ENCODE measurements at places on chromosomes 3 and 15.
A peak's percentile ranks its signal among the peaks of the same experiment; 100 is the strongest.

- DNase-seq, result peak; percentile 72
These were observed 105.3 kb downstream of the CD47 start for GRCh38 chr3:107985496-107985895.

DNA sequence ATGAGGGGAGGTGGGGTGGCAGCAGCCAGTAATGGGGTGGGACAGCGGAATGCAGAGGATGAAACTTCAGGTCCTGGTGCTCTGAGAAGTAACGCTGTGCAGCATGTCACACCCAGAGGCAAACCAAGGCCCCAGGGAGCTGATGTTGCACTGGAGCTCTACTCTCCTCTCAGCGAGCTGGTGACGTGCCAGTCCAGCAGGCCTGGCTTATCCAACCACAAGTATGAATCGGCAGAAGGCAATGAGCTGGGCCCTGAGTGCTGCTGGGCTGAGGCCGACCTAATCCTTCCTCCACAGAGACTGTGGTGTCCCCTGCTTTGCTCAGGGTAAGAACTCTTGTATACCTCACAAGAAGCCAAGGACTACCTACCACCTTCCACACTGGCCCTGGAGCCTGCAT is 30.5 kb downstream of the CD86 start:
- no peak for DNase-seq

- no peak for DNase-seq
These were observed 105.9 kb downstream of the OTOL1 start for GRCh38 chr3:161602475-161602874.

GRCh38 chr3:127858521-127858920 is 36.2 kb upstream of the MGLL start:
- no peak for DNase-seq

DNA sequence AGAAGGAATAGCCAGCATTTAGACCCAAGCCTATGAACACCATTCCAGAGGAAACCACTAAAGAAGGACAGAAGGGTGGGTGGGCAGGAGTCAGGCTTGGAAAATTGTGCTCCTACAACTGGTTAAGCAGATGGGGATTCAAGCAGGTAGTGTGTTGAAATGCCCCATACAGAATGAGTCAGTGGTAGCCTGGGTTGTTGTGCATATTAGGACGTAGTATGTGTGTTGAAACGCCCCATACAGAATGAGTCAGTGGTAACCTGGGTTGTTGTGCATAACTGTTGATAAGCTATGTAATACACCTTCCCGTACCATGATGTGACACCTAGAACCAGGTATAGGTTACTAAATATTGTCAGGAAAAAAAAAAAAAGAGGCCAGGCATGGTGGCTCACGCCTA is 34.0 kb downstream of the MINDY4B start:
- DNase-seq, result peak; percentile 78

DNA sequence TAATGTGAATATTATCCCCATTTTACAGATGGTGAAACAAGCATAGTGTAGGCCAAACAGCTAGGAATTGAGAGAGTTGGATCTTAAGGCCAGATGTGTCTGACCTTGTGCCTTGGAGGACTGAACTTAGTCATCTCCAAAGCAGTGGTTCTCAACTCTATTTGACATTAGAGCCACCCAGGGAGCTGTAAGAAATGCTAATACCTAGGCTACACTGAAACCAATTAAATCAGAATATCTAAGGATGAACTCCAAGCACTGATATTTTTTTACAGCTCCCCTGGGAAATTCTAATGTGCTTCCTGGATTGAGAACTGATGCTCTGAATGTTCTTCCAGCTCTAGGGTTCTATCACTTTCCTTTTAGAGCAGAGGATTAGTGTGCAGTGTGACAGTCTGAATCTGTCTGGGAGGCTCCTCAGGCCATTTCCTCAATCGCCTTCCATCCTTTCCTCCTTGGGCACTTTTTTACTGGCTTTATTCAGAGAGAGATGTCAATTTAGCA is 32.3 kb downstream of the POLR2M start:
- DNase-seq, result no peak

- no peak for DNase-seq
These were observed 55.6 kb downstream of the CASR start for GRCh38 chr3:122239112-122239511.

DNA sequence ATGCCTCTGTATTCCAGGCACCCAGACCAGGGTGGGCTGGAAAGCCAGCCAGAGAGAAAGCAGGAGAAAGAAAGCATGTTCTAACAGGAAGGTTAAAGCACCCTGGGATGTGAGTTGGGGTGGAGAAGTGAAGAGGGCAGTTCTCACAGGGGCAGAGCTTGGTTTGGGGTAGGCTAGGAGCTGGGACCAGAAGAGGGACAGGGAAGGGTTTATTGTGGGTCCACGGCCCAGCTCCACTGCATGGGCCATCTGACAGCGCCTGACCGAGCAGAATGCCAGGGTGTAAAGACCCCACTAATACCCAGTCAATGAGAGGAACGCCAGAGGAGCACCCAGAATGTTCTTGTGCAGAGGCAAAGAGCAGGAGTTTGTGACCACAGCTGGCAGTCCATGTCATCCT is 27.1 kb upstream of the MAGEF1 start:
- DNase-seq, result no peak

DNA sequence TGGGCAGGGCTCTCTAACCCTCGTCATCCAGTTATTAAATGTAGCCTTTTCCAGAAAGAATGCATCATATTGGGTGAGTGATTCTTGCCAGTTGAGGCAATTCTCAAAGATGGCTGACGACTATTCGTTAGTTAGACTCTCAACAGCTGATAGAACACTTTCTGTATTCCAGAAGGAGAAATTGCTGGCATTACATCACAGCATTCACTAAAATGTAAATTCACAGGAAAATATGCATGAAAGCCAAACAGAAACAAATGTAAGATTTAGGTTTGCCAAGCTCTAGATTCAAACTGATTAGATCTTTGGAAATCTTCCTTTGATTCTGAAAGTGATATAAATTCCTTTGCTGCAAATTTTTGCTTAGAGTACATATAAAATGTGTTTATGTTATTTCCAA is 1501.0 kb downstream of the SI start:
- no peak for DNase-seq

DNA sequence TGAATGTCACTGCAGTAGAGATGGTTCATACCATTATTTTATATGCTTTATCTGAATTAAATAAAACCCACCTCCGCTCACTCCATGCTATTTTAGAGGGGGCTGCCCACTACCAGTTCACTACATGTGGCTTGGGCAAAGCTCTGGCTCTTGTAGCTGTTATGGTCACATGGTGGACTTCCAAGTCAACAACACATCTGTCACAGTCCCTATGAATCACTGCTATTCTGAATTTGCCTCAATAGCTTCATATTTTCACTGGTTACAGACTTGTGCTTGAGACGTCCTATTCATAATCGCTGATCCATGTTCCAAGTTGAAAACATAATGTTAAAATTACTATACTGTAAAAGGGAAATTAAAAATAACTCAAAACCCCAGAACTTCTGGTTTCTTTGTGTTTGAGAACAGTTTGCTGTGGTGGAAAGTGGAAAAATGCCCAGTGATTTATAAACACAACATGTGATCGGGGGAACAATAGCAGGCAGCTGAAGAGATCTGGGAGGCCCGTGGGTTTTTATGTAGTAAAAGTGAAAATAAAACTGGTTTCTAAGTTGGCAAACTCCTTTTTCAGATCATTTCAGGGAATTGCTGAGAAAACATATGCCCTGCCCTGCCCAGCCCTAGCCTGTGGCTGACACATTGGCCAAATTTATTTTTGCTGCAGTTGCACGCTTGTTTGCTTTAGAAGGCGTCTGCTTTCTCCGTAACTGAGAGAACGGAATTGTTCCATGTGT is 128.8 kb upstream of the PRR23C start:
- DNase-seq, result no peak

DNA sequence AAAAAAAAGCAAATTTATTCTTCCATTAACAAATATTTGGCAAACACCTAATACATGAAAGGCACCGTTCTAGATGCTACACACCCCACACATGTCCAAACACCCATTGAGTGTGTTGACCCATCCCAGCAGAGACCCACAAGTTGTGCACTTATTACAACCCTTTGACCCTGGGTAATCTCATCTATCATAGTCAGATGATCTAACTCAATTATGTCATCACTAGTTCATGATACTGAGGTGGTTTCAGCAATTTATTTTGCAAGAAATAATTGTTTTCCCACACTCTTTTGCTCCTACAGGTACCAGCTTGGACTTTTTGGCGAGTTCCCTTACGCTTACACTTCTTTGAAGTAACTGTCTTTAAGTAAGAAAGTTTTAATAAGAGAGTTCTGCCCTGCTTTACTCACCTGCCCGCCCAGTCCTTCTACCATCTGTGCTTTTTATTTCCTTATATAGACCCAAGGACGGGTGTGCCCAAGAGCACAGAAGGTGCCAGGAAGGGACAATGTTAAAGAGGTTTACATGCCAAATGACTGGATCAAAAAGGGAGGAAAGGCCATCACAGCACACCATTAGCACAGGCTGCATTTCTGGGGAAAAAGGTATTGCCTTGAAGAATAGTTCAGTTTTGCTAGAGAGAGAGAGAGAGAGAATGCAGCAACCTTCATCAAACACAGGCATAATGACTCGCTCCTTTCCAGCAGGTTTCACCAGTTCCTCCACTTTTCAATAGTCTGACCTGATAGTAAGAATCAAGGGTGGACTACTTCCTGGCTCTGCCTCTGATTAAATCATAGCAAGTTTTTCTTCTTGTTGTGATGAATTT is 54.5 kb upstream of the ATP11B start:
- peak; percentile 86 for DNase-seq

DNA sequence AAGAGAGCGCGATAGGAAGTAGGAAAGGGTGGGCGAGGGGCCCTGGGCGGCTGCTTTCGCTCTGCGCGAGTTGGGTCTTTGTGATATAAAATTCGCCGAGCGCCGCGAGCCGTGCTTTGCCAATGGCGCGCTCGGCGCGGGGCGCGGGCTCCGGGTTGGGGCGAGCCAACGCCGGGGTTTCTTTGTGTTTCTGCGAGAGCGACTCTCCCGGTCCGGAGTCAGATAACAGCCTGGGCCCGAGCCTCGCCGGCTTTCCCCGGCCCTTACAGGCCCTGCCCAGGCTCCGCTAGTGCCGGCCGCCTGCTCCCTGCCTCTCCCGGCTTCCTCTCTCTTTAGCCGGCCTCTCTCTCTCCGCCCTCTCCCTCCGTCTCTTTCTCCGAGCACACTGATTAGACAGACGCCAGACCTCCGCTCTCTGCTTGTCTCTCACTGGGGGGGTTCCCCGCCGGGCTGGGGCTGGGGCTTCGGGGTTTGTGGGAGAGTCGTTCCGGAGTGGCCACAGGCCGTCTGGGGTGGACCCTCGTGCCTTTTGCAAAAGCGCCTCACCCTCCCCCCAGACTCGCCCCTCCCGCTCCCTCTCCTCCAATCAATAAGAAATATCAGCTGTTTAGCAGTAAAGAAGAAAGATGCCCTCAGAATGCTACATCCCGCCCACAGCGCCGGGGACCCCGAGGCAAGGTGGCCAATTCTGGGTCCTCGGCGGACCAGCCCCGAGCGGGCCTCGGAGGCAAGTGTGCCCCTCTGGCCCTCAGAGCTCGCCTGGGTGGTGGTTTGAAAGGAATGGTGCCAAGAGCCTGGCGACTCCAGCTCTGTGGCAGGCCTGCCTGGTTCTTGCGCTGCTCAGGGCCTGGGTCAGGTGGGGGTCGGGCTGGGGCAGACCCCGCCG is 2.9 kb downstream of the NR2F2 start:
- no peak for DNase-seq

DNA sequence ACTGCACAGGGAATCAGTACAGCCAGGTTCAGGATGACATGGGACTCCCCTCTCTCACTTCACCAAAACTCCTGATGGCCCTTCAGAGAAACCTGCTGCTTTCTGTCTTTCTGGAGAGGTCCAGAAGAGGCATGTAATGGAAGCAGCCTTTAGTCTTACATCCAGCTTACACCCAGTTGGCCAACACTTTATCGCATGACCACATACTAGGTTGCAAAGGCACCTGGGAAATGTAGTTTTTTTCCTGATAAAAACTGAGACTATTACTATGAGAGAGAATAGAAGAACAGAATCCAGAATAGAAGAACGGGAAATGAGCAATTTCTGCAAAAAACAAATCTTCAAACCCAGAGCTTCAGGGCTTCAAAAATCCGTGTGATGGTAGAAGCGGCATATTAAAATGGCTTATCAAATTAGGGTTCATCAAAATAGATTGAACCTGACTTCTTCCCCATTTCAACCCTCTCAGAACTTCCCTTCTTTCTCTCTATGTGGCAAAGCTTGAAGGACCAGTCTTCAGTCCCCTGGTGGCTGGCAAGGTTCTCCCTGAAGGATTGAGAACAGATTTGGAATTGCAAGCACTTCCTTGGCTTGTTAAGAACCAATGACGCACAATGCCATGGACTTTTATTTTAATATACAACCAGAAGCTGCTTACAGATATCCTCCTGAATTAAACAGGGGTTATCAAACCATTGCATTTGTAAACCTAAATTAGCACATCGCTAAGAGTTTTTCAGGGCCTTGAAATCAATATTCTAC is 34.4 kb downstream of the CORO2B start:
- DNase-seq, result no peak

DNA sequence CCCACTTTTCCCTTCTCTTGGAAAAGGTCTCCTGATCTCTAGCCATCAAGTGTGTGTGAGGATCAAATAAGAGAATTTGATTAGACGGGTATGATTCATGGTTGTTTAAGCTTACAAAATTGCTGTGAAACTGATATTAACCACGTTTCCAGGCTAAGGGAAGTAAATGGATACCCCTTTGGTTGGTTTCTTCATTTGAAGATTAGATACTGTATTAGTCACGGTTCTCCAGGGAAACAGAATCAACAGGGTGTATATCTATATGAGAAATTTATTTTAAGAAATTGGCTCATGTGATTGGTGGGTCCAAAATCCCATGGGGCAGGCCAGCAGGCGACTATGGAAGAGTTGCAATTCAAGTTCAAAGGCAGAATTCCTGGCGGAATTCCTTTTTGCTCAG is 112.7 kb upstream of the SELENOK start:
- no peak for DNase-seq

- DNase-seq, result no peak
These were observed 153.8 kb downstream of the EEFSEC start for GRCh38 chr3:128307029-128307633.

DNA sequence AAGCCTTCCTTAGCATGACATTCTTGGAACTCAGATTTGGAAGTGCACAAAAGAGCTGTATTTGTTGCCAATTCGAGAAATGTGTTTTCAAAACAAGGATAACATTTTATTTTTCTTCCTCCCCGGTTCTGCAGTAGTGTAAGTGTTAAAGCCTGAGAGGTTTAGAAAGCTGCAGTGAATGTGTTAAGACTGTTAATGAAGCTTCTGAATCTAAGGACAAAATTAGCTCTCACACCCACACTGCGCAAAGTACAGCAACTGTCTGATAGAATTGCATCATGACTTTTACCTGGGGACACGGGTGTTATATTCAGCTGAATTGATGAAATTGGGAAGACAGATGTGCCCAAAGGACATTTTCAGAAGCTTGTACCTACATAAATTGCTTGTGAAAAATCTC is 344.4 kb downstream of the CADM2 start:
- no peak for DNase-seq

All from kidney tubule cell (primary cell).